ENCODE measurements at places on chromosomes 1 and 21.

GRCh38 chr1:183543619-183544204 lies 46.5 kb downstream of the NCF2 start:
- peak; percentile 67 for DNase-seq

DNA sequence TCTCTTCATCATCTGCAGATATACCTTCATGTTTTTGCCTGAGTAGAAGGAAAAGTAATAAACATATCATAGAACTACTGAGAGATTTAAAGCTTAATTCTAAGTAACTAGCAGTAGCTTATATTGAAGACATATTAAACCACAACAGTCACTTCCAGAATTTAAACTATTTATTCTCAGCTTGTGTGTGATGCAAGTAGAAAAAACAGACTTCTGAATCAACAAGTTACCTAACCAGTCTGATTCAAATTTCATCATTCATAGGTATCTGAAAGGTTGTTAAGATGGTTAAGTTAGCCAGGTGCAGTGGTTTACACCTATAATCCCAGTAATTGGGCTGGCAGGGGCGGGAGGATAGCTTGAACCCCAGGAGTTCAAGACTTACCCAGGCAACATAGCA lies 41.9 kb downstream of the SPAG17 start:
- no peak for DNase-seq

- DNase-seq, result no peak
These were observed 798.1 kb downstream of the ADGRL2 start for GRCh38 chr1:82598812-82599211.

DNA sequence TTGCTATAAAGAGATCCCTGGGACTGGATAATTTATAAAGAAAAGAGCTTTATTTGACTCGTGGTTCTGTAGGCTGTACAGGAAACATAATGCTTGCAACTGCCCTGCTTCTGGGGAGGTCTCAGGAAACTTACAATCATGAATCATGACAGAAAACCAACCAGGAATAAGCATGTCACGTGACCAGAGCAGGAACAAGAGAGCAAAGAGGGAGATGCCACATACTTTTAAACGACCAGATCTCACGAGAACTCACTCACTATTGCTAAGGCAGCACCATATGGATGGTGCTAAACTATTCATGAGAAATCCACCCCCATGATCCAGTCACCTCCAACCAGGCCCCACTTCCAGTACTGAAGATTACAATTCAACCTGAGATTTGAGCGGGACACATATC lies 49.8 kb upstream of the RCC1 start:
- peak; percentile 9 for DNase-seq

DNA sequence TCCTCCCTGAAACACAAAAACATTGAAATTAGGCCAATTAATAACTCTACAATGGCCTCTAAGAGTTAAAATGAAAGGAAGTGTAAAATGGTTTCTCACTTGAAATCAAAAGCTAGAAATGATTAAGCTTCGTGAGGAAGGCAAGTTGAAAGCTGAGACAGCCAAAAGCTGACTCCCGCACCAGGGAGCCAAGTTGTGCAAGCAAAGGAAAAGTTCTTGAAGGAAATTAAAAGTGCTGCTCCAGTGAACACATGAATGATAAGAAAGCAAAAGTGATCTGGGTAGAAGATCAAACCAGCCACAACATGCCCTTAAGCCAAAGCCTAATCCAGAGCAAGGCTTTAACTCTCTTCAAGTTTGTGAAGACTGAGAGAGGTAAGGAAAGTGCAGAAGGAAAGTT lies 22.8 kb downstream of the CYYR1 start:
- no peak for DNase-seq

DNA sequence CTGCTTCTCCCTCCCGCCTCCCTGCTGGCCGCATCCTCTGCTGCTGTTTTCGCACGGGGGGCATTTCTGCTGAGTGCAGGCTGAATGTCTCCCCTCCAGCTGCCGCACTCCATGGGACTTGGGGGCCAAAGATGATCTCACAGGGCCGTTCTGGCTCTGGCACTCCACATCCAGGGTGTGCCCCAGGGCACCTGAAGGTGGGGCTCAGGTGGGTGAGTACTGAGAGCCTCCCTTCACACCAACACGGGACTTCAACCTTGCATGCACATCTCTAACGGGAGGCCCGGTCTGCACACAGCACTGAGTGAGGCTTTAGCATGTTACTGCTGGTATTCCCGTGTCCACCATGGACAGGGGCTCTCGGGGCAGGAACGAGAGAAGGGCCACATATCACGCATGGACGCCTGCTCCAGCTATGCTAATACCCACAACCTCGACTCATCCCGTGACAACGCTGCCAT lies 88.9 kb downstream of the DMRTB1 start:
- no peak for DNase-seq

GRCh38 chr21:34630536-34631143 lies 15.7 kb upstream of the RCAN1 start:
- DNase-seq, result peak; percentile 47

- no peak for DNase-seq
These were observed 31.3 kb downstream of the CCN1 start for GRCh38 chr1:85611856-85612255.

GRCh38 chr1:85315789-85316188 lies 39.4 kb upstream of the BCL10 start:
- no peak for DNase-seq

GRCh38 chr1:111631502-111631901 lies 11.9 kb downstream of the RAP1A start:
- DNase-seq, result no peak

Data from large intestine (tissue), 12 donors.